ENCODE measurements at places on chromosomes 6 and 20. TPM values are rescaled to one million over a fixed set of nuclear protein-coding genes. Genes with fewer than 3 reads are reported as not detected.

- no peak for DNase-seq
Measured at GRCh38 chr6:52337633-52338290, 24.2 kb upstream of the PAQR8 start.

DNA sequence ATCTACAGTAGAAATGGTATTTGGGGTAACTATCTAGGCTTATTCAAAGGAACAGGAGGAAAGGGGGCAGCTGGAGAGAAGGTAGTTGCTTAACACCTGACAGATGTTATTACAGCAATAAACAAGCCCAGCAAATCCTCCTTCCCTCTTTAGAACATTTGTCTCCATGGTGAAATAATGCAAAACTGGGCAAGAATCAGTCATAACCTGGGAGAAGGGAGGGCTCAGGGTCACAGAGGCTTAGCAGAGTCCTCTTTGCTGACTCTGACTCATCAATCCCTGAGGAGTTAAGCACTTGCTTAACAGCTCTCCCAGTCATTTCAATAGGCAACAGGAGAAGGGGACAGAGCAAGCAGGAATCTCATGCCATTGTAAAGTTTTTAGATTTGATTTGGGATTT is 230.3 kb downstream of the IBTK start:
- peak; percentile 46 for DNase-seq

DNA sequence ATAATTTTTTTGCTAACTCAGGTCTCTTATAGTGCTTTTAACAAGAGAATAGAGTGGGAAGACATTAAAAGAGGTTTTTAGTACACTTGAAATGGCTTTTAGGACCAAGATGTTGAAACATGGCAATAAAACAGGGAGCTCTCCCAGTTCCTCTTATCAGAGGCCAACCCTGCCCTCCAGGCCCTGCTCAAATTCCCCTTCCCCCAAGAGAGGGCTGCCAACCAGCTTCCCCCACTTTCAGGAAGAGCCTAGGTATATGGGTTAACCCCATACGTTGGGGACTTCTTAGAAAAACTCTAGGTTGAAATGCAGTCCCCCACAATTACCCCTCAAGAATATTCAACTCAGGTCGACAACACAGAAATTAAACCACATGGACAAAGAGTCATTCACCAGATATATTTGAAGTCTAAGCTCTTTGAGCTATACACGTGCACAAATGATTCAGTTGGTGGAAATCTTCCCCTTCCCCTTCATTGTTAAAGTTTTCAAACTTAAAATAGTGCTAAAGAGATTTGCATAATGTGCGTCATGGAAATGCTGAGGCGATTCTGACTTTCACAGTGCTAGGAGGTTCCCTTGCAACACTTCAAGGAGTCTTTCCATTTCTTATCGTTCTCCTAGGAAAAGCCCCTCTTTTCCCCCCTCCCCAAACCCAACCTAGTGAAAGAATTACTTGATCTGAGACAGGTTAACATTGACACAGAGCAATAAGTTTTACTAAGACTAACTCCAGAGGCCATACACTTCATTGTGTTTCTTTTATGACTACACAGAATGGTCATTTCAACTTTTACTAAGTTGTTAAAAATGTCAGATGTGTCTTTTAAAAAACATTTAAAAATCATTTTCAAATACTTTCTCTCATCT is 49.8 kb upstream of the ENPP5 start:
- no peak for DNase-seq

DNA sequence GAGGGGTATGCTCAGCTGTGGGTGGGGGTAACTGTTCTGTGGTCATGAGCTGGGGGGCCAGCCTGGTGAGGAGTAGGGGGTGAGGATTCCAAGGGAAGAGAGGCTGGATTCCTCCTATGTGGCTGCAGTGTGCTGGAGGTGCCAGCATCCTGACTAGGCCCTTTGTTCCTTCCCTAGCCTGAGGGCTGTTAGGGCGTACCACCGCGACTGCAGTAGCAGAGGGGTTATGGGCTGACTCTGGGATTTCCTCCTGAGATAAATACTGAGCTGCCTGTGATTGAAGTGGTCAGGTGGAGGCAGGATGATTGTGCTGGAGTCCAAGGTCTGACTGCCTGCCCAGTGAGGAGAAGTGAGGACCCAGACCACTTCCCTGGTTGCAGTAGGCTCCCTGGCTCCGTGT is 205.3 kb downstream of the ADGRG6 start:
- DNase-seq: no peak

DNA sequence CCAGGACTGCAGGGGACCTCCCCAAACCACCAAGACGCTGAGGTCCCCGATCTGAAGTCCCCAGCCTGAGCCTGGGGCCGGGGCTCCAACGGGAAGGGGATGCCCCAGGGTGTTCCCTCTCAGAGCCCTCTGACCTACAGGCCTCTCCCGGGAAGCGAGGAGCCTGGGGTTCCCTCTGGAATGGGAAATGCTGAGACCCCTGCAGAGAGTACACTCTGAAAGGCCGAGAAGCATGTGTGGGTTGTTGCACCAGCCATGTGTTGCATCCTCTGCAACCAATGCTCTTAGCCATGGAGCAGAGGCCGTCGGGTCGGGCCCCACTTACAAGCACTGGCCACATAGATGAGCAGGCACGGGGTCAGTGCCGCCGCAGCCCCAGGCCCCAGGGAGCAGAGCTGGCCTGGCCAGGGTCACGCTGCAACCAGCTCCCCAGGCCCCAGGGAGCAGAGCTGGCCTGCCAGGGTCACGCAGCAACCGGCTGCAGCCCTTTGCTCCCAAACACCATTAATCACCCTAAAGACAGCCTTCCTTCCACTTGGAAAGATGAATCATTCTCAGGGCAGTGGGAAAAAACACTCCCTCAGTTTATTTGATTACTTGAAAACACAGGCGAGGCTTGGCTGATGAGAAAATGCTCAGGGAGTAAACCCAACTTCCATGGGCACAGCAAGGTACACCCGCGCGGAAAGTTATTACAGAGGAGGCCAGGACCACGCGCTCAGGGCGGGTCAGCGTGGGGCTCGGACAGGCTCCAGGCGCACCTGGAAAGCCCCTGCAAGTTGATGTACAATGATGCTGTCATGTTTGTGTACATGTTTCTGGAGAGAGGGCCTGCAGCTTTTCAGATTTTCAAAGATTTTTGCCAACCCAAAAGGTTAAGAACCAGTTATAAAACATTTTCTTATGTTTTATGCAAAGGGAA is 78.0 kb upstream of the AFDN start:
- DNase-seq: no peak

- DNase-seq: no peak
Measured at GRCh38 chr6:12165297-12165696, 124.9 kb upstream of the EDN1 start.

GRCh38 chr20:17825960-17826843 is 126.4 kb downstream of the BANF2 start:
- no peak for DNase-seq

DNA sequence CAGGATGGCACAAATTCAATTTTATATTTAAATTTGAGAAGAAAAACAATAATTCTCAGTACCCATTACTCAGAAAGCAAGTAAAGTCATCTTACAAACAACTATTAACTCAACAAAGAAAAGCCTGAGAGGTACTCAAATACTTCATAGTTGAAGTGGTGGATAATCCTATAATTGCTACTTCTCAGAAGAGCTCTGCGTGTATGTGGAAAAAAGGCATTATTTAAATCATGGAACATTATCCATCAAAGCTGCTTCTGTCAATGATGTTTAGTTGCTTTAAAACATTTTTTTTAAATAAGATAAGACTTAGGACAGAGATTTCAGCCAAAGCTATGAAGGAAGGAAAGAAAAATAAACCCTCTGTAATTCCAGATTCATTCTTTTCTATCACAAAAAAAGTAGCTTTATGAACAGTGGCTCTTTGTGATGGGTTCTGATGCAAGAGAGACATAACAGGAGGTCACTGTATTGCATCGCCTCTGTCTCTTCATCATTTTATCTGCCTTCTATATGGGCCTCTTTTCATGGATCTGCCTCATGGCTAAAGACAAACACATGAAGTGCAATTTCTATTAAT is 367.9 kb upstream of the SLC35B3 start:
- no peak for DNase-seq

DNA sequence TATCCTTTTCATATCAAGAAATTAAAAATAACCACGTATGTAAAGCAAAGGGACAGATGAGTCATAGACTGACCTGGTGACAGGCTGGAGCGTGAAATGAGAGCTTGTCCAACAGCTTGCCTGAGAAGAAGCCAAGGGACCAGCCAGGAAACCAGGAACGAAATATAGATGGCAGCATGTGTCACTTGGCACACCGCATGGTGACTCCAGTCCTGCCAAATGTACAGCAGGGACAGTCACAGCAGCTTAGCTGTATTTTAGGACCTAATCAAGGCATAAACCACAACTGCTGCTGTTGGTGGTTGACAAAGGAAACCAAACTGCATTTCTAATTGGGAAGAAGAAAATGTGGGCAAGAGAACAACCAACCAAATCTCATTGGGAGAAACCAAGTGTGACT is 755.0 kb downstream of the TFAP2A start:
- DNase-seq: no peak

- DNase-seq: peak; percentile 65
Measured at GRCh38 chr20:8489094-8489883, 357.2 kb downstream of the PLCB1 start.

ERGIC3 gene
- total RNA-seq: 133 TPM

NRSN1 gene
- total RNA-seq: not detected

BTNL2 gene
- total RNA-seq: not detected

RPN2 gene
- 110 TPM for total RNA-seq

Data from right cardiac atrium (tissue), 5 donors.